ENCODE measurements at places on chromosomes 6 and 20.

GRCh38 chr20:25136643-25137559 lies 55.0 kb upstream of the VSX1 start:
- no peak for DNase-seq

DNA sequence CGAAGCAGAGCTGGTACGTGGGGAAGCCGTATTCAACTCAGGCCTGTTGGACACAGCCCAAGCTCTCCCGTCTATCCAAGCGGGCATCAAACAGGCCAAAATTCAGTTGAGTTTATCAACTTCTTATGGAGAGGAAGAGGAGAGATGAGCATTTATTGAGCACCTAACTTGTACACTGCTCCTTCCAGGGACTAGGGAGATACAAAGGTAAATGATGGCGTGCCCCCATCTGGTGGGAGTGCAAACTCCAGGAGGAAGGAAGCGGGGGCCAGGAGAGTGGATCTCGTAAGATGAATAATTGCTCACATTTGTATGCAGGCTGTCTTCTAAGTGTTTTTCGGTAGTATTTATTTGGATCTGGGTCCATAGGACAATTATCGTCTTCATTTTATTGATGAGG lies 146.6 kb downstream of the SOBP start:
- DNase-seq = no peak

GRCh38 chr6:117477988-117478852 lies 4.3 kb upstream of the DCBLD1 start:
- DNase-seq = no peak

DNA sequence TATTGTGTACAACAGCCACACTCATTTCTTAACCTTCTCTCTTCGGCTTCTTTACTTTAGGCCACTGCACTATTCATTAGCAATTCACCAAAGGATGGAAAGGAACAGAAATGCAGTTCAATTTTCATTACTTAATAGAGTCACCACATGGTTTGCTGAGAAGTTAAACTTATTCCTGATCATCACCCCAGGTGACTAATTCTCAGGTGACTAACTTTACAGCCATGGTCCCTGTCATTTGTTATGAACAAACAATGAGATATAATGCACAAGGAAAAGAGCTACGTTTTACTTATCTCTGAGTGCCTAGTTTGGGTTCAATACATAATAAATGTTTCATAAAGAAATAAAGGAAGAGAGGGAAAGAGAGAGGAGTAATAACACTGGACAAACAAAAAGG lies 45.8 kb upstream of the DST start:
- no peak for DNase-seq

GRCh38 chr6:12709116-12709515 lies 7.5 kb upstream of the PHACTR1 start:
- DNase-seq = no peak

- no peak for DNase-seq
Measured at GRCh38 chr20:2179233-2179580, 77.6 kb downstream of the STK35 start.

DNA sequence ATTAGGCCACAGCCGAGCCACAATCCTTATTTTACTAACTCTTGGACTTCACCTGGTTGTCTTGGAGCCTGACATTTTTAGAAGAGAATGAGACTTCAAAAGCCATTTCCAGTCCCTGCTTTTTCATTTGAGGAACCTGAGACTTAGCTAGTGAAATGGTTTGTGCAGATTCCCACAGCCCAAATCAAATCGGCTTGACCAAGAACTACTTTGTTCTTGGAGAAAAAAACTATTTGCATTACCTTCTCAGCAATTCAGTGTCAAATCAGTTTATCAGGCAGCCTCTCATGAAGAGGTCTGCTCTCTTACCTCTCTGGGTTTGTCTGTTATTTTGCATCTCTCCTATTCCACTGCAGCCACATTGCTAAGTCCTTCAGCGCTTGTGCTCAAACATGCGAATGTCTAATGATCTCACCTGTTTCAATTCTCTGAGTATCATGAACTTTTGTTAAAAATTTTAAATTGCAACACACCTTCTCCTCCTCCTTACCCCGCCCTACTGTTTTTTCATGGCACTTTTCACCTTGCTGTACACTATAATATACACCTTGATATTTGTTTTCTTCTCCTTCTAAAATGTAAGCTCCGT lies 573 bp upstream of the IFNGR1 start:
- no peak for DNase-seq

DNA sequence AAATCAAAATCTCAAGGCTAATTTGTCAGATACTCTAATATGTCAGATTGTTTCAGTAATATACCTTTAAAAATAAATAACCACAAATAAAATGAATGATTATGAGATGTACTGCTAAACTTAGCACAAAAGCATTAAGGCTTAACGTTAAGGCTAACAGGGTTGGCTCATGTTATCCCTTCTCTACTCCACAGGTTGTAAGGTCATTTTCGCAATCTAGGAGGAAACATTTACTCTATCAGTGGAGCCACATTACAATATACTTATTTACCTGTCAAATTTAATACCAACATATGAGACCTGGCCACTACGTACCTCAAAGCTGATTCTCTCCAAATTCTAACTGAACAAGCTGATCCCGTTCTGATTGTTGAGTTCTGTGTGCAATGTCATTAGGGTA lies 95.7 kb downstream of the RCAN2 start:
- DNase-seq = no peak

GRCh38 chr20:12090920-12091319 lies 173.2 kb downstream of the BTBD3 start:
- no peak for DNase-seq

- no peak for DNase-seq
Measured at GRCh38 chr6:42393339-42393738, 58.4 kb downstream of the TRERF1 start.

- DNase-seq = no peak
Measured at GRCh38 chr20:59005523-59006166, 1.4 kb downstream of the CTSZ start.

- DNase-seq = no peak
Measured at GRCh38 chr6:6707143-6707542, 118.6 kb downstream of the LY86 start.

DNA sequence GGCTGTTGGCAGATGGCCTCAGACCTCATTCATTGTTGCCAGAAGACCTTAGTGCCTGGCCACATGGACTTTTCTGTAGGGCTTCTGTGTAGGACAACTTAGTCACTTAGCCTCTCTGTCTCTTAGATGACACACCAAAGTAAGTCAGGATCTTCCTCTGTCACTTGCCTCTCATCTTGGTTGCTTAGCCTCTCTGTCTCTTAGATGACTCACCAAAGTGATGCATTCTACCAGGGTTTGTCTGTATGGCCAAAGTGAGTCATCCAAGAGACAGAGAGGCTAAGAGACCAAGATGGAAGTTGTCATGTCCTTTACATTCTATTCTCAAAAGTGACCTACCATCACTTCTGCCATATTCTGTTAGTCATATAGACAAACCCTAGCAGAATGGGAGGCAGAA lies 255.9 kb upstream of the DEFB112 start:
- DNase-seq = no peak

- DNase-seq = no peak
Measured at GRCh38 chr6:154386848-154387717, 30.5 kb upstream of the IPCEF1 start.

GRCh38 chr6:149897015-149897697 lies 757 bp downstream of the RAET1E start:
- DNase-seq = no peak

- no peak for DNase-seq
Measured at GRCh38 chr20:6828794-6829423, 61.4 kb downstream of the BMP2 start.

- DNase-seq = peak; percentile 46
Measured at GRCh38 chr20:62066339-62066982, 780 bp upstream of the TAF4 start.

DNA sequence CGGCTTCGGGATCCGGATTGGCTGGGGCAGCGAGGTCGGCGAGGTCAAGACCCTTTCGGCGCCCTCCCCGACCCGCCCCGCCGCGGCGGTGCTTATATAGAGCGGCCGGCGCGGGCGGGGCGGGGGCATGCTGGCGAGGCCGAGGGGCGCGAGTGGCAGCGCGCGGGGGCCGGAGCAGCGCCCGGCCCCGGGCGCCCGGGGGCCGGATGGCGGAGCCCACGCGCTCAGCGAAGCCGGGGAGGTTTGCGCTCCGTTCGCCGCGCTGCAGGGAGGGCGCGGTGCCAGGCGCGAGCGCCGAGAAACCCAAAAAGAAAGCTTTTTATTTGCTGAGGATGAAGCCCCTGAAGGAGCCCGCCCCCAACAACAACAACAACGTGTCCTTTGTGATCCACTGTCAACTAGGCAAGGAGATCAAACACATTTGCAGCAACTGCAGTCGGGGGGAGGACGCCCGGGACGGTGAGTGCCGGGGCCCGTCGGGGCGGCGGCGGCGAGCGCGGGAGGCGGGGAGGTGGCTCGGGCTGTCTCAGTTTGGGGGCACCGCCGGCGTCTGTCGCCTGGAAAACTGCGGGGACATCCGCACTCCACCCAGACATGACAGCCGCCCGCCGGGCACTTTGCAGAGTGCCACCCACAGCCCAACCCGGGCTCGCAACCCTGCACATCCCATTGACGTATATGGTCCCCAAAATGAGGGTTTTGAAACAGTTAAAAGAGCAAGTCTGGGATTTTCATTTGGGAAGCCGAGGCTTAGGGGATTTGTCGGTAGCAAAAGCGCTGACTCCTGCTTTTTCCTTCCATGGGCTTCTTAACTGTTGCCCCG lies 297.3 kb downstream of the PHACTR1 start:
- DNase-seq = no peak
